ENCODE measurements at places on chromosomes 7 and 10. TPM values are rescaled to one million over a fixed set of nuclear protein-coding genes. Genes with fewer than 3 reads are reported as not detected.

- no peak for DNase-seq
Measured at GRCh38 chr10:86658751-86659150, 4.4 kb downstream of the OPN4 start.

- no peak for DNase-seq
Measured at GRCh38 chr10:115818012-115818411, 455.0 kb downstream of the GFRA1 start.

DNA sequence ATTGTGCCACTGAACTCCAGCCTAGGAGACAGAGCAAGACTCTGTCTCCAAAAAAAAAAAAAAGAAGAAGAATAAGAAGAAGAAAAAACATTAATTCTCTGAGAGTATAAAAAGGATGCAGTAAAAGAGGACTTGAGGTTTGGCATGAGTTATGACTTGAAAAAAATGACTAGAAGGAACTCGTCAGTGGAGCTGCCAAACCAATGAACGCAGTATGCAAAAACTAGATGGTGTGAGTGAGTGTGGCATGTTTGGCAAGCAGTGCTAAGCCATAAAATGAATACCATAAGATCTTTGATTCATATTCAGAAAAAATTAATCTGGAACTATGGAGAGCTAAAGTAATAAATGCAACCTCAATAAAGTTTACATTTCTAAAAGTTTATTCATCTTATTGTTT, 68.6 kb upstream of the MEOX2 start:
- no peak for DNase-seq

GRCh38 chr7:144842377-144842851, 6.6 kb upstream of the TPK1 start:
- peak; percentile 68 for DNase-seq

NEUROG3 gene
- total RNA-seq: not detected

Measured in lower lobe of right lung (tissue), 2 donors.